MCF 10A (cell line): ENCODE measurements at places on chromosomes 6 and 20. TPM values are rescaled to one million over a fixed set of nuclear protein-coding genes. Genes with fewer than 3 reads are reported as not detected.

GRCh38 chr6:135146162-135146934 is 34.8 kb upstream of the MYB start:
- no peak for DNase-seq

The C4B gene
- 7.7 and 12.7 TPM in 2 replicates for total RNA-seq

GRCh38 chr6:708237-708598 is 15.3 kb upstream of the EXOC2 start:
- DNase-seq, result no peak

GRCh38 chr6:54987633-54988290 is 141.2 kb downstream of the FAM83B start:
- no peak for DNase-seq

- DNase-seq, result peak; percentile 4
Measured at GRCh38 chr6:114471450-114471849, 128.6 kb upstream of the HS3ST5 start.

- peak; percentile 21 for DNase-seq
Measured at GRCh38 chr20:58864346-58864745, 11.8 kb downstream of the GNAS start.

The SCGN gene
- not detected in 2 replicates for total RNA-seq

The RGS17 gene
- 2.5 and 3.7 TPM in 2 replicates for total RNA-seq

- DNase-seq, result peak; percentile 85
Measured at GRCh38 chr20:21184819-21185218, 58.9 kb downstream of the KIZ start.

The SPDEF gene
- not detected in 2 replicates for total RNA-seq

DNA sequence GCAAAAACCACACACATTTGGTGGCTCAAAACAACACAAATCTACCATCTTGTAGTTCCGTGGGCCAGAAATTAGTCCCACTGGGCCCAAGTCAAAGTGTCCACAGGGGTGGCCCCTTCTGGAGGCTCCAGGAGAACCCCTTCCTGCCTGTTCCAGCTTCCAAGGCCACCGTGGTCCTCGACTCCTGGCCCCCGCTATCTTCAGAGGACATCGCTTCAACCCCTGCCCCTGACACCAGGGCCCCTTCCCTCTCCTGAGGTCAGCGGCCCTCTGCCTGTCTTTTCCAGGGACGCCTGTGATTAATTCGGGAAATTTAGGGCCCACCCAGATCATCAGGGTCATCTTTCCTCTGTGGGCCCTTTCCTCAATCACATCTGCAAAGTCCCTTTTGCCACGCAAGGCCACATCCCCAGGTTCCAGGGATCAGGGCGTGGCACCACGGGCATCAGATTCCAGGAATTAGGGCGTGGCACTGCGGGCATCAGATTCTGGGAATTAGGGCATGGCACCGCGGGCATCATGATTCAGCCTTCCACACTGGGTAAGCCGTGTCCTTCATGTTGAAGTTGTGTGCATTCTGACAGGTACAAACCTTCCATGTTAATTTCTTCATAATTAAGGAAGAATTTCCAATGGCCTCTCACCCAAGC is 59.9 kb upstream of the SMOC2 start:
- DNase-seq, result no peak

GRCh38 chr6:127954082-127954481 is 53.2 kb upstream of the THEMIS start:
- DNase-seq, result no peak

DNA sequence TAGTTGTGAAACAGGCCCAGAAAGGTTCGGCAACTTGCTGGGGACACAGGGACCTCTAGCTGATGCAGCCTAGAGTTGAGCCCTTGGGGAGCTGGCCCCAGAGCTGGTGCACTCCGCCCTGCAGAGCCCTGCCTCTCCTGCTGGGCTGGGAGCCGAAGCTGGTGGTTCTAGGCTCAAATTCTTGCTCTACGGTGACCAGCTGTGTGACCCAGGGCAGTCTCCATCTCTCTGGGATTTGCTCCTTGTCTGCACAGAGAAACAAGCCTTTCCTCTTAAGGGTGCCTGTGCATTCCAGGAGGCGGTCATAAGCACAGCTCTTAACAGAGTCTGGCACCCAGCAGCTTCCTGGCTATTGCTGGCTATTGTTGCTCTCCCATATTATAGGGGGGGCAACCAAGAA is 47.4 kb downstream of the RBM38 start:
- DNase-seq, result no peak

The C6orf15 gene
- total RNA-seq, result not detected in 2 replicates

The DEFB124 gene
- total RNA-seq, result not detected in 2 replicates

DNA sequence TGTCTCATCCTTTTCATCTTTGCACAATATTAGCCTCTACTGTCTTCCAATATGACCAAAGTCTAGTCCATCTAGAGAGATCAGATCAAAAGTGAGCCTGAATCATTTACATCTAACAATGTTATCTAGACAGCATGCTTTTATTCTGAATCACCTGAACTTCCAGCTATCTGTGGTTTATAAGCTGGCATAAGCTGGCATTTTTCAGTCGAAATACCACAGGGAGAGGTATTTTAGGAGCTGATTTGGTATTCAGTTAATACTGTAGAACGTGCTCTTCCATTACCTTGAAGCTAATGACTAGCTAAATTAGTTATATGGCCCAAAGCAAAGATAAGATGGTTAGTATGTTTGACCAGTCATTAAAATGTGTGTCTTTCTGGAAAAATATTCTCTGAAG is 188.3 kb upstream of the AGPAT4 start:
- peak; percentile 17 for DNase-seq

GRCh38 chr20:12682613-12683012 is 326.2 kb upstream of the SPTLC3 start:
- DNase-seq, result no peak

The THEMIS gene
- not detected in 2 replicates for total RNA-seq

- DNase-seq, result no peak
Measured at GRCh38 chr6:82953871-82954270, 111.8 kb downstream of the UBE3D start.

The COL9A1 gene
- total RNA-seq, result not detected in 2 replicates

GRCh38 chr6:21949211-21949801 is 347.5 kb downstream of the PRL start:
- DNase-seq, result no peak

GRCh38 chr6:158763434-158764182 is 55.6 kb downstream of the EZR start:
- no peak for DNase-seq

The SNX14 gene
- total RNA-seq, result 71.3 and 71.6 TPM in 2 replicates

The RIPOR2 gene
- 3.5 and 4.9 TPM in 2 replicates for total RNA-seq

DNA sequence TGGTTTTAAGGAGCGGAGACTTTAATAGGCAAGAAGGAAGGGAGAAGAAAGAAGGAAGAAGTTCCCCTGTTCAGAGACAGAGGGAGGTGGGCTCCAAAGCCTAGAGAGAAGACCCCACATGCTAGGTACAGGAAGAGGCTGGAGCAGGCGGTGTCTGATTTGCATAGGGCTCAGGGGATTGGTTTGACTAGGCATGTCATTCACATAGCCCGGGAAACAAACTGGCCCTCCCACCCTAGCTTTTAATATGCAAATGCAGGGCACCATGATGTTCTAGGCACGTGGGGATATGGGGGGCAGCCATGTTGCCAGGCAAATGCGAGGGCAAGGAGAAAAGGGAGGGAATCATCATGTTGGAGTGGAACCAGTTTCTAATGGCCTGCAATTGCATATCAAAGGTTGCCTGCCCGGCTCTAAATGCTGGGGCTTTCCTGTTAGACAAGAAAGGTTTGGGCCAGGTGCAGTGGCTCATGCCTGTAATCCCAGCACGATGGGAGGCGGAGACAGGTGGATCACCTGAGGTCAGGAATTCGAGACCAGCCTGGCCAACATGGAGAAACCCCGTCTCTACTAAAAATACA is 34.3 kb upstream of the AGPAT4 start:
- DNase-seq, result no peak

GRCh38 chr6:131890091-131890490 is 61.1 kb downstream of the CCN2 start:
- no peak for DNase-seq

DNA sequence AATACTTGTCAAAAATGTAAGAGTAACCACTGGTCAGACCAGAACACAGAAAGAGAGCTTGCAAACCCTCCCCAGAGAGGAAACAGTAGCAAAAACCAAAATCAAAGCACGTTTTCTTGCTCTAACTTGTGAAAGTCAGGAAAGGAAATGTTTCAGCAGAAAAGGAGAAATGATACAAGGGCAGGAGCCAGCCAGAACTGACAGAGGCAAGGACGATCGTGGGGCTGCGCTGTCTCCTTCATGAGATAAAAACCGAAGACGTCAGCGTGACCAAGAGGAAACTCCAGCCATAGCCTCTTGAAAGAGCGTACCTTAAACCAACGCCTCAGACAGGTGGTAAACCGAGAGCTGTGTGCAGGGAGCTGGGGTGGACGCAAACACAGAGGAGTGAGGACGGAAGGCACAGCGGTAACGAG is 27.5 kb downstream of the LAMA5 start:
- no peak for DNase-seq

The ARHGAP40 gene
- total RNA-seq, result not detected in 2 replicates

The MPIG6B gene
- total RNA-seq, result not detected in 2 replicates

The BANF2 gene
- not detected in 2 replicates for total RNA-seq

The RAET1E gene
- total RNA-seq, result 28.9 and 37.6 TPM in 2 replicates

DNA sequence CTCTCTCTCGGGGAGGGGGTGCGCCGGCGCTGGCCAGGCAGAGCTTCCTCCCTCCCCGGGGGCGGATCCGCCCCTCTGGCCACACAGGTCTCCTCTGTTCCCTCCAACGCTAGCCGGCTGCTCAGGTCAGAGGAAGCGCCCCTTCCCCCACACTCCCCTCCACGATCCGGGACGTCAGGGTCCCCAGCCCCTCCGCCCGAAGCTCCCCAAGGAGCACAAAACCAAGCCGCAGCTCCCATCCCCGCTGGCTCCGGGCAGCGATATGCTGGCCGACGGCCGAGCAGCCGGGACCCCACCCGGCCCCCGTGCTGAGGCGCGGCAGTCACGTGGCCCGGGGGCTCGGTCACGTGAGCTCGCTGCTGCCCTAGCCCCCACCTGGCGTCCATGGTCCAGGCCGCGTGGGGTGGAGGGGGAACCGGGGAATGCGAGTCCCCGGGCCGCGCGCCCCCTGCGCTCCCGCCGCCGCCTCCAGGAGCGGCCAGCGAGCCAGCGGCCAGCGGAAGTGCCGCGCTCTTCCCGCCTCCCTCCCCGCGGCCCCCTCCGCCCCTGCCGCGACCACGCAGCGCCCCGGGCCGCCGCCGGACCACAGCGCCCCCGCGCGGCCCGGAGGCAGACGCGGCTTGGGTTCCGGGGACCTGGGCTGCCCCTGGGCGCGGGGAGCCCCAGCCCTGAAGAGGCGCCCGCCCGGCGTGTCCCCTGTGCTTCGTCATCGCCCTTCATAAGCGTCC is at the start of gene SLC35B2:
SLC35B2 (minus strand) TSS at position 504 of the 728 bp plus-strand sequence; CDS start at position 386, 118 bp downstream.
- peak; percentile 47 for DNase-seq

DNA sequence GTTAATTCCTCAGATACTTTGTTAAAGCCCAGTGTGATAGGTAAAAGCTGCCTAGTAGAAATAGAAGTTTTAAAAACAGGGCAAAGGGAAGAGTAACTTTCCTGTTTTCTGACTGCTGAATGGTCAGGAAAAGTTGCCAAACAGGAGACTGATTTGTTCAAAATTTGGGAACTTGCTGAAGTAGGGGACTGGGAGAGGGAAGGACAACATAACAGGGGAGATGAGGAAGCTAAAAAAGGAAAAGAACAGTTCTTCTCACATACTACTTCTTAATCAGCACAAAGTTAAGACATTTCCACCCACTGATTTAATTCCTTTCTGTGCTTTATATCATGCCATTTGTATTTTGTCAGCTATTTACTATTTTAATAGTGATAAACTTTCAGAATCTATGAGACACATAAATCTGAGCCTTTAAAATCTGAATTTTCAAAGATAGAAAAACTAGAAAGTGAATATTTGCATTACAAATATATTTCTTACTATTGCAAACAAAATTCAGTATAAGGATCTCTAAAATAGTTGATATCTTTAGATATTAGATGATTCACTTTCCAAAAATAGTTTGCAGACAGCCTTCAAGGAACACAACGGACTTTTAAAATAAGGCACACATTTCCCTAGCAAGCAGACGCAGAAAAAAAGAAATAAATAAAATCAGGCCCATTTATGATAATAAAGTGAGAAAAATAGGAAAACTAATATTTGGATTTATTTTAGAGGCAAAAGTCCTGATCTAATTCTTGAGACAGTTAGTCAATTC is 36.9 kb upstream of the SLC16A10 start:
- no peak for DNase-seq

The FAM50B gene
- 4.0 and 4.3 TPM in 2 replicates for total RNA-seq

The ESR1 gene
- total RNA-seq, result 0.05 TPM in 2 replicates

DNA sequence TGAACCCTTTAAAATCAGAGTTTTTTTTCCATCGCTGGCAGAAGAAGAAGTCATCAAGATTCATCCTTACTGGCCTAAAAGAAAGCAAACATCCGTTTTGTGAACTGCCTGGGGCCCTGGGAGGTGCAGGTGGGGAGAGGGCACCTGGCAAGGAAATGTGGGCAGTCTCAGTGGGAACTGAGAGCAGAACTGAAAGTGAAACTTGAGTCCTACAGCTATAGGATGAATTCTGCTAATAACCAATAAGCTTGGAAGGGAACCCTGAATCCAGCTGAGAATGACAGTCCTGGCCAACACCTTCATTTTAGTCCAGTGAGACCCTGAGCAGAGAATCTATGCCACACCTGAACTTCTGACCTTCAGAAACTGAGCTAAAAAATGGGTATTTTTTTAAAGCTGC is 130.1 kb upstream of the ASCC3 start:
- DNase-seq, result peak; percentile 47

DNA sequence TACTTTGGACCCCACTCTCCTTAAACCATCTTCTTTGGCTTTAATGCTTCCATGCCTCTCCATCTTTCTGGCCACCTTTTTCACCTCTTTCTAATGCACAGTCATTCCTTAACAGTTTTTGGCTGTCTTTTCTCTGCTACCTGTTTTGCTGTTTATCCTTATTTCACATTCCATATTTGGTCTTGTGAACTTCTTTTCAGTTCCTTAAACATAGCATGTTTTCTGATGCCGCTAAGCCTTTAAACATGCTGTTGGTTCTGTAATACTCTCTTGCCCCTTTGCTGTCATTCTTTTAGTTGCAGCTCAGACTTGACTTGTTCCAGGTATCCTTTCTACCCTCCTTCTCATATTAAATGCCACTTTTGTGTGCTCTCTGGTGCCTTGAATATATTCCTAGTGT is 35.8 kb downstream of the TOP1 start:
- DNase-seq, result no peak

The DUSP22 gene
- total RNA-seq, result 29.4 and 40.7 TPM in 2 replicates

DNA sequence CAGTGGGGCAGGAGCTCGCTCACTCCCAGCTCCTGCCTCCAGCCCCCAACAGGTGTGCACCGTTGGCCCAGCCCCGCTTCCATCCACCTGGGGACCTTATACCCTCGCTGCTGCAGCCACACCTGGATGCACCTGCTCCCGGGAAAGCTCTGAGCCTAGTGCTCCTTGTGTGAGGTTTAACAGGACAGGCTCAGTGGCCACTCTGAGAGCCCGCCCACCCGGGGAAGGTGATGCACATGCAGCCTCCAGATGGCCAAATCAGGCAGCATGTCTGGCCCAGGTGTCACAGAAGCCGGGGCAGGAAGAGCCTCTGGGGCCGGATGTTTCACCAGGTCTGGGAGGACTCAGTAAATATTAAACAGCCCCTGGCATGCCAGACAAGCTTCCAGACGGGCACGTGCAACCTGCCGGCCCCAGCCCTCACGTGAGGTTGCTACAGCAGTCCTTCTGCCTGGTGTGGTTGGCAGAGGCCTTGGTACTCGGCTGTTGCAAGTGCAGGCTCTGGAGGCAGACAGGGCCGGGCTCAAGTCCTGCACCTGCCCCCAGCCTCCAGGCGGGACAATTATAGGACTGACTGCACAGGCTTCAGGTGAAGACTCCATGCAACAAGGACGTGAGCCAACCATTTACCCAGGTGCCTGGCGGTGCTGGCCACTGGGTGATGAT is 66.9 kb downstream of the RIPOR3 start:
- peak; percentile 71 for DNase-seq

The WFDC12 gene
- not detected in 2 replicates for total RNA-seq

The EYA2 gene
- 0.12 TPM in 1 of 2 replicates, not detected in the other for total RNA-seq

GRCh38 chr20:63067266-63067635 is 60.5 kb upstream of the BHLHE23 start:
- no peak for DNase-seq
